ENCODE measurements at places on chromosomes 13 and 19. TPM values are rescaled to one million over a fixed set of nuclear protein-coding genes. Genes with fewer than 3 reads are reported as not detected.

The ZNF577 gene
- total RNA-seq = 8.2 TPM

The SYNE4 gene
- total RNA-seq = 21.0 TPM

The KASH5 gene
- 6.9 TPM for total RNA-seq

The TRIP10 gene
- 102 TPM for total RNA-seq

Measured in upper lobe of left lung (tissue), 6 donors.